ENCODE measurements at places on chromosomes 4 and X.
A peak's percentile ranks its signal among the peaks of the same experiment; 100 is the strongest.

DNA sequence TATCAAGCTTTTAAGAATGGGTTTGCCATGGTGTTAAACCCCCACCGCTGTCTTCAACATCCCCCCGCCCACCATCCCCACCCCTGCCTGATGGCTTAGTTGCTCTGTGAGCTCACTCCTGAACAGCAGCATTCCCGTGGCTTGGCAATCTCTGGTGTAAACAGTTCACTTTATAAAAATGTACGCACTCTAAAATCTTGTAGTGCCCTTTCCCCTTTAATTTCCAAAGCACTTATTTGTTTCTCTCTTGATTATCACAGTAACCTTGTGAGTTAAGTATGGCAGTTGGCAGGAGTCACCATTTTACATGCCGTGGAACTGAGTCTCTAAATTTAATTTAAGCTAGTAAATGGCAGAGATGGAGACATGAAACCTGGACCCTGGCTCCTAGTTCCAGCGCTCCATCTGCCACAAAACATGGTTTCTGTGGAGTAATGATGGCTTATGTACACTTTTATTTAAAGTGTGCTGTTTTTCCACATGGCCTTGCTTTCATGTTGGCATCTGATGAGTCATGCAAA, 123.1 kb downstream of the AFF1 start:
- no peak for DNase-seq

GRCh38 chrX:39262641-39263040, 461.4 kb downstream of the MID1IP1 start:
- DNase-seq = no peak

GRCh38 chr4:189850239-189850856, 90.3 kb upstream of the FRG1 start:
- no peak for DNase-seq

DNA sequence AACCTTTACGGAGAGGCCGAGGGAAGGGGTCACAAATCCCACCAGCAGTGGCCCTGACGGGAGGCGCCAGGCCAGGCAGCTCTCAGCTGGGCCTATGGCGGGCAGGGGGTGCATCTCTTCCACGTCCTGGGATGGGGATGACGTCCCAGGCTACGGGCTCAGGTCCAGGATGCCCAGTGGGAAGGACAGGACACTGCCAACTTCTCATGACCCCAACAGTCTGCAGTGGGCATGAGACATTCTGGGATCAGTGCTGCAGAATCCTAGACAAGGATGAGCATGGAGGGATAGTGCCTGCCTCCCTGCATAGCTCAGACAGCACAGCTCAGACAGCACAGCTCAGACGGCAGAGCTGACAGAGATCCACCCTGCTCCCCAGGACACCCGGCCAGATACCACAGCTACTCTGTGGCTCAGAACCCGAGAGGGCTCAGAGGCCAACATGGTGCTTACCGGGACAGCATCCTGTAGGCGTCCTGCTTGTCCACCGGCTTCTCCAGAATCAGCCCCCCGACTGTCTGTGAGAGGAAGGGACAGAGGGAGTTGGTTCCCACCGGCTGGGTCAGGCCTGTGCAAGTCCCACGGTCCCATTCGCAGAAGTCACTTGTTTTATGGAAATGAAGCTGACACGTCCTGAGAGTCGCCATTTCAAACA, 17.3 kb downstream of the ASMTL start:
- no peak for DNase-seq

GRCh38 chr4:189507060-189507459, 433.6 kb upstream of the FRG1 start:
- DNase-seq = no peak

GRCh38 chr4:17605236-17605635, 9.2 kb upstream of the MED28 start:
- no peak for DNase-seq

DNA sequence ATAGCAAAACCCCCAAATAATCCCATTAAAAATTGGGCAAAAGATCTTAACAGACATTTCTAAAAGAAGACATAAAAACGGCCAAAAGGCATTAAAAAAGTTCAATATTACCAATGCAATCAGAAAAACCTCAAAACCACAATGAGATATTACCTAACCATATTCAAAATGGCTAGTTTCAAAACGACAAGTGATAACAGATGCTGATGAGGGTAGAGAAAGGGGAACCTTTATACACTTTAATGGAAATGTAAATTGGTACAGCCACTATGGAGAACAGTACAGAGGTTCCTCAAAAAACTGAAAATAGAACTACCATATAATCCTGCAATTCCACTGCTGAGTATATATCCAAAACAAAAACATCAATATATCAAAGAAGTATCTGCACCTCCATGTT, 6.2 kb downstream of the AADAT start:
- no peak for DNase-seq

DNA sequence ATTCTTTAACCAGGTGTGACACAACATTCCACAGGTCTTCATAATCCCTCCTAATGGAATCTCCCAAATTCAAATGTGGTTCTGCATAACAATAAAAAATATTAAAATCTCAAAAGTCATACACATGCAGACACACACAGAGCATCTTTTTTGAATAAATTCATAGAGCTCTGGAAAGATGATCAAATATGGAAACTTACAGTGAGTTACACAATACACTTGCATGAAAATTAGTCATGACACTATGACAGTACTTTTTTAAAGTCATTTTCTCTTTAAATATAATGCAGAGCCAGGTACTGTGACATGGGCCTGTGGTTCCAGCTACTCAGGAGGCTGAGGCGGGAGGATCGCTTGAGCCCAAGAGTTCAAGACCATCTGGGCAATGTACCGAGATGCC, 38.9 kb downstream of the DDX60L start:
- DNase-seq = no peak

DNA sequence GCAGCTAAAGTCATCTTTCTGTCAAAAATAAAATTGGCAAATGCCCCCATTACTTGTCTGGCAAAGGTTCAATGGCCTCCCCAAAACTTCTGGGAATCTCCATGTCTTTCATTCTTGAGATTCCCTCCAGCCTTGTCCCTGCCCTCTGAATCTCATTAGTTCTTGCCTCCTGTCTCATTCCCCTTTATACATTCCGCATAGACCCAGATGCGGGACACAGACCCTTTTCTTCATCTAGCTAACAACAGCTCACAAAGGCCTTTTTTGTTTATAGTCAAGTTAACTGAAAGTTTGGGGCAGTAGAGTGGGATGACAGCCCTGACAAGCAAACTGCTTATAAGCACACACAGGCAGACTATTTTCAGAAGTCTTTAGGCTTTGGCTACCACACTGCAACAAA, 306.1 kb upstream of the FAM241A start:
- no peak for DNase-seq

GRCh38 chr4:44279066-44279465, 169.5 kb downstream of the KCTD8 start:
- DNase-seq = no peak

GRCh38 chrX:119684916-119685224, 8.1 kb downstream of the SEPTIN6 start:
- DNase-seq = no peak

GRCh38 chr4:186770481-186771175, 47.0 kb upstream of the FAT1 start:
- peak; percentile 63 for DNase-seq

DNA sequence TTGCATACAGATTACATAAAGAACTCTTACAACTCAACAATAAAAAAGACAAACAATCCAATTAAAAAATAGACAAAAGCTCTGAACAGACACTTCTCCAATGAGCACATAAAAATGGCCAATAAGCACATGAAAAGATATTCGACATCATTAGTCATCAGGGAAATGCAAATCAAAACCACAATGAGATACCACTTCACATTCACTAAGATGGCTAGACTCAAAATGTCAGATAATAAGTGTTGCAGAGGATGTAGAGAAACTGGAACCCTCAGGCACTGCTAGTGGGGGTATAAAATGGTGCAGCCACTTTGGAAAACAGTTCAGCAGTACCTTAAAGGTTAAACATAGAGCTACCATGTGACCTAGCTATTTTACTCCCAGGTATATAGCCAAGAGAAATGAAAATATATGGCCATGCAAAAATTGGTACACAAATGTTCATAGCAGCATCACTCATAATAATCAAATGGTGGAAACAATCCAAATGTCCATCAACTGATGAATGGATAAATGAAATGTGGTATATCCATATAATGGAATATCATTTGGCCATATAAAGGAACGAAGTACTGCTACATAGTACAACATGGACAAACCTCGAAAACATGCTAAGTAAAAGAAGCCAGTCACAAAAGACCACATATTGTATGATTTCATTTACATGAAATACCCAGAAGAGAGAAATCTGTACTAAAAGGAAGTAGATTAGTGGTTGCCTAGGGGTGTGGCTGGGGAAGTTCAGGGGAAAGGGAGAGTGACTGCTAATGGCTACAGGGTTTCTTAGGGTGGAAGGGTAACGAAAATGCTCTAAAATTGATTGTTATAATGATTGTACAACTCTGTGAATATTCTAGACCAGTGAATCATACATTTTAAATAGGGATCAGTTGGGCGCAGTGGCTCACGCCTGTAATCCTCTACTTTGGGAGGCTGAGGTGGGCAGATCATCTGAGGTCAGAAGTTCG, 29.4 kb downstream of the SASH3 start:
- no peak for DNase-seq

DNA sequence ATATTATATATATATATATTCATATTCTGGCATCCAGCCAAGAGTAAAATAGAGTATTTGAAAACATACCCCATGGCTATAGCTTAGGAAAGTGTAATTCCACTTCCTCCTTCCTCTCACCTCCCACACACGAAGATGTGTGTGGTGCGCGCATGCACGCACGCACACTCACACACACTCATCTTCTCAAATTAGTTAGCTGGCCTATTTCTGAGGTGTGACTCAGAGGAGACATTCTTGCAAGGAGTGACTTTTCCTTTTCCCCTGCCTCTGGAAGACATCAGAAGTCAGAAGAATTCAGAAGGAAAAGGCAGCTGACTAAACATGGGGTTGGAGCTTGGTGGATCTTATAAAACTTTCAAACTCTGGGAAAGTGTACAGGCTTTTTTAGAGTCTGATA, 8.8 kb downstream of the ENPEP start:
- peak; percentile 86 for DNase-seq

- DNase-seq = no peak
Measured at GRCh38 chrX:39827951-39828350, 269.8 kb downstream of the BCOR start.

- DNase-seq = no peak
Measured at GRCh38 chr4:184434501-184435066, 39.8 kb downstream of the IRF2 start.

- DNase-seq = no peak
Measured at GRCh38 chr4:13036841-13037240, 447.3 kb downstream of the RAB28 start.

DNA sequence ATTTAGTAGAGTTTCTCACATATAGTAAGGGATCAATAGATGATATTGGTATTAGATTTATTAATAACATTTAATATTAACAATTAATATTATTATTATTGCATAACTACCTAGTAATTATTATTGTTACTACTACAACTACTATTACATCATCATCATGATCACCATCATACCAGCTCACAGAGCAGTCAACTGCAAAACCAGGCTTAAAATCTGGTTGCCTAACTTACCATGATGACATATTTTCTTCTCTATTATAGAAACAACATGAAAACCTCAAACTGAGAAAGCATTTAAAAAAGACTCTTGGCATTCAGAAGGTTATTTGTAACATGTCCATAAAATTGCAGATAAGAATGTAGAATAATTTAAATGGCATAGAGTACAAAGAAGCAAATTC, 247.0 kb upstream of the TTC29 start:
- peak; percentile 45 for DNase-seq

DNA sequence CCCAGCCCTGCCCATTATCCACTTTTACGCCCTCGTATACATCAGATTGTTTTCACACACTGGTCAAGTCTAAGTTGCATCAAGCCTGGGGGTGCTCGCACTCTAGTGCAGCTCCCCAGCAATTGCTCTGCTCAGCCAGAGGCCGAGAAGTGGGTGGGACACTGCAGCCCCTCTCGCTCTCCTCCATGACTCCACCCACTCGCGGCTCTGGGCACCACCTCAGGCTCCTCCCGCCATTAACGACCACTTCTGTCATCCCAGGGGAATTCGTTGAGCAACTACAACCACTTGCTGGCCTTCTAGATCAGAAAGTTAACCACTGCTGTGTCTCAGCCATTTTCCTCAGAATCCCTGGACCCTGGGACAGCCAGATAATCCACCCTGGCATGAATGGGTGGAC, 53.6 kb downstream of the ETNPPL start:
- no peak for DNase-seq

DNA sequence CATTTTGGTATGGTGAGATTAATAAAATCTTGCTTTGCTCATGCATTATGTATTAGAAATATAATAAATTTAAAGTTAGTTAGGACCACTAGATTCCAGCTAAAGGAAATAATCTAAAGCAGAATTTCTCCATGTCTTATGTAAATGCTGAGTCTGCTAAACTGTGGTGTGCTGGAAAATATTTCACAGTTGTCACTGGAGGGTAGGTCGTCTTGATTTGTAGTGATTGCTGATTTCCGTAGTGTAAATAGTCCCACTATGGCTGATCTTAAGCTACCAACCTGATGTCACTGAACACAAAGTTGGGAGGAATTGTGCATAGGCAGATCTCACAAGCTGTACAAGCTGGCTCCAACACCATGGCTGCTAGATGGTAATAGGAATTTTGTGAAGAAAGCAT, 133.4 kb upstream of the NR3C2 start:
- no peak for DNase-seq

GRCh38 chr4:89939546-89939945, 44.9 kb downstream of the MMRN1 start:
- no peak for DNase-seq

GRCh38 chr4:8731364-8731763, 138.8 kb downstream of the CPZ start:
- no peak for DNase-seq

DNA sequence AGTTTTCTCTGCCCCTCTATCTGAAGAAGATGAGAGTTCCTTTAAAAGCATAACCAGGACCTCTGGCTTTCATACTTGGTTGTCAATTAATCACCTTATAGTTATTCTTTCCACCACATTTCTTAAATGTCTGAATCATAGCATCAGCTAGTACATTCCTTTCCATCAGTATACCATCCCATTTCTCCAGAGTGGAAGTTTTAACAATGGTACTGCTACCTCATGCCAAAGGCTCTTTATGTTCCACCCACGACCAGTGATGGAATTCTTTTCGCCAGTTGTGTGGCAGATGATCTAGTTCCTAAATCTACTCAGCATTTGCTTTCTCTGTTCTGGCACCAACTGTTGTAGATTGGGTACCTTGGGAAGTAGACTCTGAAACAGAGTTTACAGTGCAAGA, 379.8 kb downstream of the ZNF674 start:
- DNase-seq = peak; percentile 14

DNA sequence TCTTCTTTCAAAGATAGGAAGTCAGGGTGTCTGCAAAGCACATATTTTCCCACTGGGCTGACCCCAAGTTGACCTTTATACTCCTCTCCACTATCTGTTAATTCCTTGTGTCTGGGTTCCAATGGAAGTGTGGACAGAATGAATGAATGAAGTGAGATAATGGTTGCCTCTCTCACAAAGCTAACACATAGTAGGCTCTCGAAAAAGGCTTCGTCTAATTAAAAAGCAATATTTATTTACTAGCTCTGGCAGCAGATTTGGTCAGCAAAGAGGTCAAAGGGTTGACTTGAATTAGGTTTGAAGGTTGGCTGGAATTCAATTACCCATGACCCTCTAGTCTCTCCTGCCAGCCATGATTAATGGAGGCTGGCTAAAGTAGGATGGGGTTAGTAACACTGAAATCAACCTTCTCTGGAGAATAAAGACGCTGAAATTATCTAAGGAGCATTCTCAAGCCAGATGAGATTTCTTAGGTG, 280.3 kb upstream of the KLF3 start:
- DNase-seq = no peak

- no peak for DNase-seq
Measured at GRCh38 chr4:94741304-94741703, 16.5 kb upstream of the BMPR1B start.

- no peak for DNase-seq
Measured at GRCh38 chr4:146835096-146835495, 110.6 kb downstream of the TTC29 start.

Measured in AG04449 (cell line).